ENCODE measurements at places on chromosomes 2 and 18. TPM values are rescaled to one million over a fixed set of nuclear protein-coding genes. Genes with fewer than 3 reads are reported as not detected.

- H3K4me3 ChIP-seq = no peak overlapping the region
- DNase-seq = no peak
- no peaks in the 10 kb centered on the region for H3K4me1 ChIP-seq
- H3K27ac ChIP-seq = no peak overlapping the region
- no peaks in the 10 kb centered on the region for H3K36me3 ChIP-seq
Measured at GRCh38 chr2:27973592-27973991, 83.1 kb downstream of the BABAM2 start.

- H3K27me3 ChIP-seq = no peaks in the 10 kb centered on the region
- H3K27ac ChIP-seq = no peak overlapping the region
- H3K4me3 ChIP-seq = no peak overlapping the region
- no peaks in the 10 kb centered on the region for H3K4me1 ChIP-seq
- H3K36me3 ChIP-seq = no peaks in the 10 kb centered on the region
Measured at GRCh38 chr18:46341986-46342525, 237.9 kb downstream of the HAUS1 start.

DNA sequence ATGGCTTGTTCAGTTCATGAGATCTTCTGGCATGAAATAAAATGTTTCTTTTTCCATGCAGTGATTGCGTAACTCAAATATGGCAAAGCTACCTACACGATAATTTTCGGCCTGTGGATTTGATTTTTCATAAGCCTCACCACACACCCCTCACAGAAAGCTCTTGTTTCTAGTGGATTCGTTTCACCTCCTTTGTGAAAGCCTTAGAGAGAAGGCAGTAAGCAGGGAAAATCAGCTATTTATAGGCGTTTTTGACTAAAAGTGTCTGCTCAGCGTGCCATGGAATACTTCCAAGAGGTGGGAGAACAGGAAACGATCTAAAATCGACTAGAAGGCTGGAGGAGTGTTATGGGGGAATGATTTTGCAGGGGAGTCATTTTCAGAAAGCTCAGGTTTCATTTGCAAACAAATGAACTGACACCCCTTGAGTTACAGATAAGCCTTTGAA lies 417.9 kb downstream of the TGIF1 start:
- no peaks in the 10 kb centered on the region for H3K27me3 ChIP-seq
- H3K36me3 ChIP-seq = no peaks in the 10 kb centered on the region
- no peak for DNase-seq
- H3K4me1 ChIP-seq = no peaks in the 10 kb centered on the region
- H3K27ac ChIP-seq = no peak overlapping the region

DNA sequence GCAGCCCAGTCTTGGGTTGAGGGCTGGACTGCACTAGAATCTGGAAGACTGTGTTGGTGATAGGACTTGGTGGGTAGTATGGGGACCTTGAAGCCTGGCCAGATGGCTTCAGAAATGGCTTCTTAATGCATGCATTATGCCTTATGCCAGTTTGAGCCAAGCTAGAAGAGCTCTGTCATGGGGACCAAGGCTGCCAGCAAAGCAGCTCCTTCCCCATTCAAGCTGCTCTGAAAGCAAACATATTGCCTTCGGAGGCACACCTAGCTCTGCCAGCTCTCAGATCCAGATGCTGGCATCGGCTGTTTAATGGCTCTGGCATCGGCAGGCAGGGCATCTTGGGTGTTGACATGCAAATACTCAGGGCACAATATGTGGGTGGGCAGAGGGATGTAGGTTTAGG lies 59.0 kb upstream of the IGFBP5 start:
- no peaks in the 10 kb centered on the region for H3K36me3 ChIP-seq
- no peak overlapping the region for H3K27ac ChIP-seq
- no peak for DNase-seq

DNA sequence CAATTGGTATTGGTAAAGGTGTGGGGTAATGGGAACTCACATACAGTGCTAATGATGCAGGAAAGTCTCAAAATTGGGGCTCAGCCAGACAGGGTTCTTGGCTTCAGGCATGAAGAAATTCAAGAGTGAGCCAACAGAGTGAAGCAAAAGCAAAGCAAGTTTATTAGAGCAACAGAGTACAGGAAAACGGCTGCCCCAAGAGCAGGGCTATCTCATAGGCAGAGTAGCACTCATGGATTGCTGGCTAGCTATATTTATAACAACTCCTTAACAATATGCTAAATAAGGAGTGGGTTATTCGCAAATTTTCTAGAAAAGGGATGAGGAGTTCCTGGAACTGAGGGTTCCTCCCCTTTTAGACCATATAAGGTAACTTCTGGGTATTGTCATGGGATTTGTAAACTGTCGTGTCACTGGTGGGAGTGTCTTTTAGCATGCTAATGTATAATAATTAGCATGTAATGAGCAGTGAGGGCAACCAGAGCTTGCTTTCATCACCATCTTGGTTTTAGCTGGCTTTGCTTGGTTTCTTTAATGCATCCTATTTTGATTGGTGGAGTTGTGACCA lies 233.8 kb upstream of the NOL4 start:
- H3K27ac ChIP-seq = no peak overlapping the region
- H3K4me1 ChIP-seq = no peaks in the 10 kb centered on the region
- no peaks in the 10 kb centered on the region for H3K27me3 ChIP-seq
- H3K36me3 ChIP-seq = no peaks in the 10 kb centered on the region
- no peak for DNase-seq

DNA sequence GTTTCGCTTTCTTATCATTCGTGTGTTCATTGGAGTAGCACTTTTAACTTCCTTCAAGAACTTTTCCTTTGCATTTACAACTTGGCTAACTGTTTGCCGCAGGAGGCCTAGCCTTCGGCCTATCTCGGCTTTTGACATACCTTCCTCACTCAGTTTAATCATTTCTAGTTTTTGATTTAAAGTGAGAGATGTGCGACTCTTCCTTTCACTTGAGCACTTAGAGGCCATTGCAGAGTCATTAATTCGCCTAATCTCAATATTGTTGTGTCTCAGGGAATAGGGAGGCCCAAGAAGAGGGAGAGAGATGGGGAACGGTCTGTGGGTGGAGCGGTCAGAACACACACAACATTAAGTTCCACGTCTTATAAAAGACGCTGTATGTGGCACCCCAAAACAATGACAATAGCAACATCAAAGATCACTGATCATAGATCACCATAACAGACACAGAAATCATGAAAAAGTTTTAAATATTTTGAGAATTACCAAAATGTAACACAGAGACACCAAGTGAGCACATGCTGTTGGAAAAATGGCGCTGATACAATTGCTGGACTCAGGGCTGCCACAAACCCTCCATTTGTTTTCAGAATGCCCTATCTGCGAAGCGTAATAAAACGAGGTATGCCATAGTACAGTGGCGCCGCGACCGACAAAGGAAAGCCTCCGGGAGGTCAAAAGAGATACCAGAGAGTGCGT lies 553 bp downstream of the TIGD1 start:
- peak overlapping the region; percentile 76 for H3K4me3 ChIP-seq
- H3K4me1 ChIP-seq = no peaks in the 10 kb centered on the region
- H3K27me3 ChIP-seq = no peaks in the 10 kb centered on the region

- H3K27me3 ChIP-seq = no peaks in the 10 kb centered on the region
- no peaks in the 10 kb centered on the region for H3K36me3 ChIP-seq
- H3K4me1 ChIP-seq = no peaks in the 10 kb centered on the region
- no peak overlapping the region for H3K27ac ChIP-seq
- no peak overlapping the region for H3K4me3 ChIP-seq
Measured at GRCh38 chr18:21980744-21981143, 188.6 kb upstream of the GATA6 start.

DNA sequence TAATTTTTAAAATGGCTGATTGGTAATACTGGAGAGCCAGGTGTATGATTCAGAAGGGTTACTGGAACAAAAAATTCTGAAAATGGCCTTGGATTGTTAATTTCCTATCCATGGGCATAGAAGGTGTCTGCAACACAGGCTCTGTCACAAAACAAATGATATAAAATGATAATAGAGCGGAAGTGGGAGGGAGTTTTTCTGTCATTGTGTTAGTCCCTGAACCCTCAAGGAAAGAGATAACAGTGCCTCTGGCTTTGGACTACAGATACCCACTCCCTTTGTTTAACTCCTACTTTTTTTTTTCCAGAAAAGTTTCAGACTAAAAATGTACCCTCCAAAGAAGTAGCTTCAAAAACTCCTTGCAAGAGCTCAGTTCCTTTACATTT lies 28.0 kb upstream of the YES1 start:
- no peak overlapping the region for H3K4me3 ChIP-seq
- H3K36me3 ChIP-seq = no peaks in the 10 kb centered on the region
- no peak overlapping the region for H3K27ac ChIP-seq
- no peak for DNase-seq

GRCh38 chr2:39059366-39059952 lies 61.4 kb downstream of the SOS1 start:
- no peak for DNase-seq
- H3K4me3 ChIP-seq = no peak overlapping the region
- peaks cover 2% of the 10 kb centered on the region for H3K4me1 ChIP-seq
- no peaks in the 10 kb centered on the region for H3K36me3 ChIP-seq
- no peaks in the 10 kb centered on the region for H3K27me3 ChIP-seq
- no peak overlapping the region for H3K27ac ChIP-seq

GRCh38 chr2:5742126-5742525 lies 49.9 kb downstream of the SOX11 start:
- no peaks in the 10 kb centered on the region for H3K27me3 ChIP-seq
- DNase-seq = no peak
- no peaks in the 10 kb centered on the region for H3K4me1 ChIP-seq
- no peak overlapping the region for H3K4me3 ChIP-seq
- no peaks in the 10 kb centered on the region for H3K36me3 ChIP-seq

- H3K4me1 ChIP-seq = no peaks in the 10 kb centered on the region
- no peaks in the 10 kb centered on the region for H3K27me3 ChIP-seq
- H3K36me3 ChIP-seq = no peaks in the 10 kb centered on the region
- no peak overlapping the region for H3K27ac ChIP-seq
- no peak overlapping the region for H3K4me3 ChIP-seq
Measured at GRCh38 chr2:113118263-113118657, 9.1 kb upstream of the IL1RN start.

DNA sequence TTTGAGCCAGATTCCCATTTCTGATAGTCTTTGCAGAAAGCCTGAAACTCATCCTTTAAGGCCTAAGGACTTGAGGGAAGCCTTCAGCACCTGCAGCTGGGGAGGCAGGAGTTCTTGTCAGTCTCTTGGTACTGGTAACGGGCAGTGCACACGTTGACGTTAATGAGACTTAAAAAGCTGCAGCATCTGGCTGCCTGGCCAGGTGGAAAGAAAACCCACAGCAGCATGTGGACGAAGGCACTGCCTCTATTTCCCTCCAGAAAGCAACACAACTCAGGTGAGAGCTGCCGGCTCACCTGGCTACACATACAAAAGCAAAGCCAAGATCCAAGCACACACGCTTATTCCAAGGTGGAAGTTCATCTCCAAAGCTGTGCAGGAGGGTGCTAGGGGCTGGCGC lies 178.8 kb downstream of the ANAPC1 start:
- H3K27ac ChIP-seq = no peak overlapping the region
- no peaks in the 10 kb centered on the region for H3K4me1 ChIP-seq
- H3K4me3 ChIP-seq = no peak overlapping the region
- no peaks in the 10 kb centered on the region for H3K36me3 ChIP-seq

DNA sequence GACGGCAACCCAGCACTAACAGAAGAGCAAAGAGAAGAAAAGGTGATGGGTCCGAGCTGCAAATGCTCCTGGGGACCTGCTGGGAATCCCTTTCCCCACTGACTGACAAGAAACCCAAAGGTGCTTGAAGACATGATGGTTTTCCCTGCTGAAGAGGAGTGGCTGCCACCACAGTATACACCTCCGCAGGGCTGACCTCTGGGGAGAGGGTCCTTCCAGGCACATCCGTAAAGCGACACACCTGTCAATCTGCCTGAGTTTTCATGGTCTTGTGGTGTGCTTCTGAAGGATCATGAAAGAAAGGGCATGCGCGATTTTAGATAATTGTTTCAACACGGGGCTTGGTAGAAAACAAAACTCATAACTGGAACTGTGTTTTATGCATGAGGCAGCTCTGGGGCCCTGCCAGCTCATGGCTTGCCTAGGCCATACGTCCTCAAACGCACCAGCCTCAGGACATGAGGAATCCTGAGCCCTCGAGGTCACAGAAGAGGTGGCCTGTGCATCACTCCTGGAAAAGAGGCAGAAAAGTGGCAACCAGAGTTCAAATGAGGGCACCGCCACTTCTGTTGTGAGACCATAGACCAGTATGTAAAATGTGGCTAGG lies 51.8 kb downstream of the SERTAD2 start:
- H3K27me3 ChIP-seq = no peaks in the 10 kb centered on the region
- no peaks in the 10 kb centered on the region for H3K4me1 ChIP-seq
- H3K4me3 ChIP-seq = no peak overlapping the region
- H3K36me3 ChIP-seq = no peaks in the 10 kb centered on the region
- no peak for DNase-seq

DNA sequence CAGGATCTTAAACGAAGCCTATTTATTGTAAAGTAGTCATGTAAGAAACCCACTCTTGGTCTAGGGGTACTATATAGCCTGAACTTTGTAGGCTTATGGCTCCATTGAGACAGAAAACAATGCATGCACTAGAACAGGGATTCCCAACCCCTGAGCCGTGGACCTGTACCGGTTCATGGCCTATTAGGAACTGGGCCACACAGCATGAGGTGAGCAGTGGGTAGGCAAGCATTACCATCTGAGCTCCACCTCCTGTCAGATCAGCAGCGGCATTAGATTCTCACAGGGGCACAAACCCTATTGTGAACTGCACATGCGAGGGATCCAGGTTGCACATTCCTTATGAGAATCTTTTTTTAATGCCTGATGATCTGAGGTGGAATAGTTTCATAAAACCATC lies 59.2 kb downstream of the ROCK1 start:
- no peak overlapping the region for H3K27ac ChIP-seq
- H3K36me3 ChIP-seq = no peaks in the 10 kb centered on the region
- DNase-seq = no peak
- H3K27me3 ChIP-seq = no peaks in the 10 kb centered on the region
- no peak overlapping the region for H3K4me3 ChIP-seq

- H3K27ac ChIP-seq = no peak overlapping the region
- peaks cover 2% of the 10 kb centered on the region for H3K4me1 ChIP-seq
- no peaks in the 10 kb centered on the region for H3K36me3 ChIP-seq
- H3K27me3 ChIP-seq = no peaks in the 10 kb centered on the region
- DNase-seq = no peak
- no peak overlapping the region for H3K4me3 ChIP-seq
Measured at GRCh38 chr2:44297431-44297830, 22.2 kb downstream of the SLC3A1 start.

GRCh38 chr2:67650291-67651133 lies 253.4 kb downstream of the ETAA1 start:
- peak; percentile 88 for DNase-seq
- H3K27ac ChIP-seq = no peak overlapping the region
- peaks cover 1% of the 10 kb centered on the region for H3K4me1 ChIP-seq
- H3K4me3 ChIP-seq = no peak overlapping the region
- no peaks in the 10 kb centered on the region for H3K27me3 ChIP-seq

- H3K36me3 ChIP-seq = no peaks in the 10 kb centered on the region
- H3K4me1 ChIP-seq = peaks cover 6% of the 10 kb centered on the region
- DNase-seq = no peak
- H3K4me3 ChIP-seq = no peak overlapping the region
- H3K27me3 ChIP-seq = no peaks in the 10 kb centered on the region
Measured at GRCh38 chr2:46669996-46670793, 190.8 kb downstream of the TMEM247 start.

- H3K27me3 ChIP-seq = no peaks in the 10 kb centered on the region
- H3K36me3 ChIP-seq = no peaks in the 10 kb centered on the region
- DNase-seq = no peak
Measured at GRCh38 chr2:48414640-48414979, 115.3 kb upstream of the STON1 start.

The ZNF396 gene
- 1.9 TPM for total RNA-seq

The ITPRID2 gene
- 119 TPM for total RNA-seq

The VAMP8 gene
- total RNA-seq = 43.5 TPM

The PKDCC gene
- 148 TPM for total RNA-seq

The DSG4 gene
- not detected for total RNA-seq

The KCNE4 gene
- 21.5 TPM for total RNA-seq

Measured in aorta (tissue), 5 donors.